ENCODE measurements at places on chromosomes 2 and 18. TPM values are rescaled to one million over a fixed set of nuclear protein-coding genes. Genes with fewer than 3 reads are reported as not detected.

The CCDC150 gene
- total RNA-seq: 5.3 TPM

- DNase-seq: peak; percentile 52
Observed at GRCh38 chr2:191846515-191847476, at the start of gene CAVIN2. Gene CAVIN2, minus strand, starts transcription at chr2:191847088. Its CDS starts 163 bp downstream, at chr2:191846925.

The TMEM163 gene
- total RNA-seq: 0.60 TPM

The ACOXL gene
- 0.51 TPM for total RNA-seq

Measured in mucosa of descending colon (tissue), 3 donors.